ENCODE measurements at places on chromosomes 16 and 17.

- DNase-seq = no peak
Observed at GRCh38 chr17:2723505-2723996, 12.0 kb upstream of the CLUH start.

DNA sequence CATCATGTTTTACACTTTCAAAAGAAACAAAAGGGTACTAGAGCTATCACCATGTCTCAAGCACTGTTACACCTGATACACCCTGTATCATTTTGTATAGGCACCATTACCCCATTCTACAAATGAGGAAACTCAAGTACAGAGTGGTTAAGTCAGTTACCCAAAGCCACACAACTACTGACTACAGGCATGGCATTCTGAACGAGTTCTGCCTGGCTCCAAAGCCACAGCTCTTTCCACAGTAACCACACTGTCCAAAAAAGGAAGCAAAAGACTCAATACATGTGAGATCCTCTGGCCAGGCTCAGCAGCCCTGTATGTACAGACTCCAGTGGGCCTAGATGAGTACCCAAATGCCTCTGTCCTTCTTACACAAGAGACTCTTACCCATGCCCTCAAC lies 4.7 kb downstream of the DYNC1LI2 start:
- DNase-seq = no peak

- DNase-seq = no peak
Observed at GRCh38 chr17:76414334-76415295, 30.2 kb downstream of the SPHK1 start.

DNA sequence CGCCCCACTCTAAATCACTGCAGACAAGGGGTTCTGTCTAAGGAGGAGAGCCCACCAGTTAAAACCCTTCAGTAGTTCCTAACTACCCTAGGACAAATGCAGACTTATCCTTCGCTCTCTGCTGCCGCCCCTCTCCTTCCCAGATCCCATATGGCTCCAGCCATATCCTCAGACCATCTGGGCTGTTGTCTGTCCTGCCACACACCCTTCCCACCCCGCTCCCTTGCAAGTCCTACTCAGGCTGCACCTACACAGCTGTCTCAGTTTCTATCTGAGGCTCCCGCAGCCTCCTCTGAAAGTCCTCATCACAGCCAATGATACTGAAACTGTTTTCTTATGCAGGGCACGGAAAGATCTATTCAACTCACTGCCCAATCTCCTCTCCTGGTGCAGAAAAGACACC lies 720 bp upstream of the BCKDK start:
- no peak for DNase-seq

GRCh38 chr17:79132271-79133064 lies 57.8 kb downstream of the ENGASE start:
- DNase-seq = no peak

DNA sequence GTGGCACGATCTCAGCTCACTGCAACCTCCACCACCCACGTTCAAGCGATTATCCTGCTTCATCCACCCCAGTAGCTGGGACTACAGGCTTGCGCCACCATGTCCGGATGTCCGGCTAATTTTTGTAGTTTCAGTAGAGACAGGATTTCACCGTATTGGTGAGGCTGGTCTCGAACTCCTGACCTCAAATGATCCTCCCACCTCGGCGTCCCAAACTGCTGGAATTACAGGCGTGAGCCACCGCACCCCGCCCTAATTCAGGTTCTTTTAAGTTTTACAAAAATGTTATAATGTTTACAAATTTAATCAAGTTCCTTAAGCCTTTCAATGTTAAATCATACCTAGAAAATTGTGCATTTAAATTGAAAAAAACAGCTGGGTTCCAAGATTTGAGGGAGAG lies 13.3 kb upstream of the GJD3 start:
- no peak for DNase-seq

DNA sequence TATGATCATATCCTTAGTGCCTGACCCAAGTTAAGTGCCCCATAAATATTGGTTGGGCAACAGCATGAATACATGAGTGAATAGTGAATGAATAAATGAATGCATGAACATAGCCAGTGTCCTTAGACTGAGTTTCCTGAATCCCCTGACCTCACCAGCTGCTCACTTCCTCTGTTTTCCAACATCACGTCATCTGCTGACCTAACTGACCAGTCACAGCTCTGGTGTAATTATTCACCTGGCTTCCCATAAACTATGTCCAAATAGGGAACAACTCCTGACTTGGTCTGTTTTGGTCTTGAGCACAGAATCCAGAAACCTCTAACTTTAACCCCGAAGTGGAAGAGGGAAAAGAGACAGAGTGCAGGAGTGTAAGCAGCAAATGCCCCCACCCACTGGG lies 83.4 kb downstream of the ASIC2 start:
- no peak for DNase-seq

- no peak for DNase-seq
Observed at GRCh38 chr17:27485716-27486495, 29.7 kb downstream of the KSR1 start.

DNA sequence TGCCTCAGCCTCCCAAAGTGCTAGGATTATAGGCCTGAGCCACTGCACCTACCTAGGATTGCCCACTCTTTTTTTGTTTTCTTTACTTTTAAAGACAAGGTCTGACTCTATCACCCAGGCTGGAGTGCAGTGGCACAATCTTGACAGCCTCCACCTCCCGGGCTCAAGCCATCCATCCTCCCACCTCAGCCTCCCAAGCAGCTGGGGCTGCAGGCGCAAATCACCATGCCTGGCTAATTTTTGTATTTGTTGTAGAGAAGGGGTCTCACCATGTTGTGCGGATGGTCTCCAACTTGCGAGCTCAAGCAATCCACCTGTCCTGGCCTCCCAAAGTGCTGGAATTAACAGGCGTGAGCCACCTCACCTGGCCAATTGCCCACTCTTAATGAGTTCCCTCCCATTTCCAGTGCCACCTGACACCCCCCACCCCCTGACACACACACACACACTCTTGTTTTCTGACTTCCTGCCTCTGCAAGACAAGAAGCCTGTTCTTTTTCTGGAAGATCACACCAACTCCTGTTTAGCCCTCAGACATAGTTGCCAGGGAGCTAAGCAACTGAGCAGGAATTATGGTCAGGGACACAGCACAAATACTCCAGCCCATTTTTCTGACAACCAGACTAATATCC lies 2.6 kb downstream of the OVCA2 start:
- no peak for DNase-seq

DNA sequence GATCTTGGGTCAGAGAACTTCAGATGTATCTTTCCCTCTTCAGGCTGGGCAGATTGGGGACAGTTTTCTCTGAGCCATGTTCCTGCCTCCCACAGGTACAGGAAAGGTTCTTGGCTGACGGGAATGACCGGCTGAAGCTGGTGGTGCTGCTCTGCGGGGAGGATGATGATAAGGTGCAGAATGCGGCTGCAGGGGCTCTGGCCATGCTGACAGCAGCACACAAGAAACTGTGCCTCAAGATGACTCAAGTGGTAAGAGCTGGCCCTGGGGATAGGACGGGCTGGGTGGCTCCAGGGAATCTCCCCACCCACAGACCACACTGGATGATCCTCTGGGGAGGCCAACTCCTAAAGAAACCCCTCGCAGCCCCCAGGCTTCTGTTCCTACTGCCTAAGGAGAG lies 10.9 kb downstream of the SLC35G3 start:
- no peak for DNase-seq

DNA sequence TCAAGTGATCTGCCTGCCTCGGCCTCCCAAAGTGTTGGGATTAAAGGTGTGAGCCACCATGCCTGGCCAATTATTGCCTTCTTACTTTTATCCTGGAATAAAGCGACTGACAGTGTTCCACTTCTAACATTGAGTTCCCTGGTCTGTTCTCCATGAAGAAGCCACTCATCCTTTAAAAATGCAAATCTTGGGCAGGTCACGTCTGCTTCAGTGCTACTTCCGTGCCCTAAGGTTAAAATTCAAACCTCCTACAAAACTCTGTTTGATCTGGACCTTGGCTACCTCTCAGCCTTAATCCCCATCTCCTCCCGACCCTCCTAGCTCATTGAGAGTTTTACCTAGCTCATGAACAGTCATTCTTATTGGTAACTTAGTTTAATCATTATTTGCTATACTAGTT lies 9.6 kb upstream of the SHISA9 start:
- no peak for DNase-seq

GRCh38 chr17:14153374-14153773 lies 83.3 kb downstream of the CDRT15 start:
- no peak for DNase-seq

DNA sequence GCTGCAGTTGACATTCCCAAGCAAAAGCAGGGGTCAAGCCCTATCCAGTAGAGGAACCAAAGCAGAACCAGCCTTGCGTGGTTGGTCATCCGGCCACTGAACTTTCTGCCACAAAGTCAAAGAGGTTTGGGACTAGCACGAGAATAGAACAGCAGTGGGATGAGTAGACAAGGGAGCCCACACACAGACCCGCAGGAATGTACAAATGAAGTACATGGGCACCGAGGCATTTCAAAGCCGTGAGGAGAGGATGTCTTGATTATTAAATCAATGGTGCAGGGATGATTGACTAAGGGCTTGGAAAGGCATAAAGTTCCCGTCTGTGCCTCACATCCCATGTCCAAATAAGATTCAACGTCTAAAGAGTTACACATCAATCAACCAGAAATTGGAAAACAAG lies 81.8 kb upstream of the TBC1D3K start:
- DNase-seq = no peak

DNA sequence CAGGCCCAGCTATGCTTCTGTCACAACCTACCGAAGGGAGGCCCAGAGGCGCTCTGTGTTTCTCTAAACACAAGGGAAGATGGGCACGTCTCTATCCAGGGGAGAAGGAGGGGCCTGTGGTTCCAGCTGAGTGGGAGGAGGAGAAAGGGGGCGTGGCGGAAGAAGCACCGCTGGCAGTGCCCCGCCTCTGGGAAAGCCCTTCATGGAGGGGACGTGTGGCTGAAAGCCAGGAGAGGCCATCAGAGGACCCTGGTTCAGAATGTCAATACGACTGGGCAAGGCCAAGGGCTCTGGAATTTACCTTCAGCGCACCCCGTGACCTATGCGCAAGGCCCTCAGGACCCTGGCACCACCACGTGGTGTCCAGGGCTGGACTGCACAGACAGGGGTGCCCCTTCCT lies 12.3 kb upstream of the SLC38A8 start:
- no peak for DNase-seq

DNA sequence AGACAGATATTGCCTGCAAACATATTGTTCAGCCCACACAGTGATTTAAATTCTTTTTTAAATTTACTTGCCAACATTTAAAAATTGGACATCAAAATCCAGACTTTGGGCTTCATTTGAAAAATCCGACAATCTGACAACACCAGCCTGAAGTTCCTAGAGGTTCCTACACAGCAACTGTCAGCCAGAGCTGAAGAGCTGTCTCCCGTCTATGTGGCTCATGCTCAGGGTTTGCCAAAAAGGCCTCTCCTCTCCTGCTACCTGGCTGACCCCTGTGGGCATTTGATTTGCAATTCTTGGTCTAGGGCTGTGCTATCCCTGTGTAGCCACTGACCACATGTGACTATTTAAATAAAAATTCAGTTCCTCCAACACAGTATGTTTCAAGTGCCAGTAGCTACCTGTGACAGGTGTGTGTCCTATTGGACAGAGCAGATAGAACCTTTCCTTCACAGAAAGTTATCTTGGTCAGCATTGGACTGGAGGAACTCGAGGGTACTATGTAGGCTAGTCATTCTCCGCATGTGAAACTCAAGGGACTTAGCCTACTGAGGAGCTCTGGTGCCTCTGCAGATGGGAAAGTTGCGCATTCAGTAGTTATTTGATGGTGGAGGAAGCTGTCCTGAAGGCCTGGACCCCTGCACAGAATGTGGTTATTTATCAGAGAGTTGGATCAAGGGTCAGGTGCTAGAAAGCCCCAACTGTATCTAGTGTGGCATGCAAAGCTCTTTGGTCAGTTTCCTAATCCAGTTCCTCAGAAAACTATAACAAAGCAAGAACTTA lies 2.7 kb downstream of the LYRM1 start:
- DNase-seq = no peak

GRCh38 chr16:29720703-29721102 lies 25.1 kb downstream of the C16orf54 start:
- DNase-seq = no peak

GRCh38 chr17:76467809-76468633 lies 618 bp downstream of the AANAT start:
- no peak for DNase-seq

- DNase-seq = no peak
Observed at GRCh38 chr17:50380369-50381259, 7.6 kb downstream of the EME1 start.

DNA sequence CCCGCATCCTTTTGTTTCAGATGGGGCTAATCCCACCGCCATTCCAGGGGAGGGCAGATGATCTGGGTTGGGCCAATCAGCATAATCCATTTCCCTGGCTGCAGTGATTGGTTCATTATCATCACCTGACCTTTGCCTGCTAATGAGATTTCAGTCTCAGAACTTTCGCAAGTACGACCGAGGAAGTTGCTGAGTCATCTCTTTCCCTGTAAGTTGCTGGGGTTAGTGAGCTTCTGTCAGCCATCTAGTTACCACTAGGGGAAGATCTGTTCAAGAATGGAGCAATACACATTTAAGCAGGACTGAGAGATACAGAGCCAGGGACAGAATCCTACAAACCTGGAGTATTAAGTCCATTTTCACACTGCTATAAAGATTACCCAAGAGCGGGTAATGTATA lies 65.3 kb upstream of the NUDT7 start:
- no peak for DNase-seq

DNA sequence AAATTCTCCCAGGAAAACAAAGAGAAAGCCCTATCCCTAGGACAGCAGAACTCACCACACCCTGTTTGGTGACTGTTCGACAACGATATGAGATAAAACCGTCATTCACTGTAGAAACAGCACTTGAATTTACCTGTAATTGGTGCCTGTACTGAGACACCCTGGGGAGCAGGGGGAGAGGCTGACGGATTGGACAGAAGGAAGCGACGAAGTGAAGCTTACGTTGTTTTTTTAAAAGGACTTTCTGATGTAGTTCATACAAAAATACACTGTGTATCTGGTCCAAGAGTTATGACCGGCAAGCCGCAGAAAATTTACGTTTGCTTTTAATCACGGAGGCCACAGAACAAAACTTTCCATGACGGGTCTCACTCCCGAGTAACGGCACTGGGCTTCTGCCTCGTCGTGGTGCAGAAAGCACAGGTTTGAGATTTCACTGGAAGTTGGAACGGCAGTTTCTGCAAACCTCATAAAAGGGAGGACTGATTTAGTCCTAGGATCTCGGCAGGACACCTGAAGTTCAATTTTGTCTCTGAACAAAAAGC lies 9.7 kb downstream of the NXN start:
- no peak for DNase-seq

GRCh38 chr17:78387977-78388941 lies 9.8 kb downstream of the PGS1 start:
- DNase-seq = no peak
